ENCODE measurements at places on chromosomes 1 and 21.
A peak's percentile ranks its signal among the peaks of the same experiment; 100 is the strongest.

- DNase-seq, result peak; percentile 77
Observed at GRCh38 chr1:34885405-34886247, 26.1 kb upstream of the SMIM12 start.

DNA sequence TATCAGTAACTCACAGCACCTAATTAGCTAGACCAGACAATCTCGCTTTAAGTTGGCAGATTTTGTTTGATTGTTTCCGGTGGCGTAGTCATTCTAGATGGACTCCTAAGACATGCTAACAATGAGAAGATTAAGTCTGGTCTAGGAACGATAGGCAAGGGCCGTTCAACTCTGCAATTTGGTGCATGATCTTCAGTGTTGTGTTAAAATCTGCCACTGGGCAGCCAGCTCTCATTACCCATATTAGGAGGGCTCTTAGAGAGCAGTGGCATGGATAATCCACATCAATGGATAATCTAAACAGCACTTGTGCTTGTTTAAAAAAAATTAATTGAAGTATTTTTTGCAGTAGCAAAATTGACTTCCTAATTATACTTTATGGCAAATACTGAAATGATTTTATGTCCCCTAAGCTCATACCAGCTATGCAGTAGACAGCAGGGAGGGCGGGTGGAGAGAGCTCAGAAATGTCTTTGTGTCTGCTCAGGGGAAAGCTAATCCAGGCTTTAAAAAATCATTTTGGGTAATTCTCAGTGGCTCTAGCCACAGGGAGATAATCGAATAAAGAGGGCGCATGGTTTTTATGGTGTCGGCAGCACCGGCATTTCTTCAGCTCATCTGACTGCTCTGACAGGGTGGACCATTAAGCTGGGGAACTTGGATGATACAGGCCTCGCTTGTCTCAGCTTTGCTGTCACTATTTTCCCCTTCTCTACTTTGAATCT, 48.5 kb upstream of the IKBKE start:
- DNase-seq, result no peak

DNA sequence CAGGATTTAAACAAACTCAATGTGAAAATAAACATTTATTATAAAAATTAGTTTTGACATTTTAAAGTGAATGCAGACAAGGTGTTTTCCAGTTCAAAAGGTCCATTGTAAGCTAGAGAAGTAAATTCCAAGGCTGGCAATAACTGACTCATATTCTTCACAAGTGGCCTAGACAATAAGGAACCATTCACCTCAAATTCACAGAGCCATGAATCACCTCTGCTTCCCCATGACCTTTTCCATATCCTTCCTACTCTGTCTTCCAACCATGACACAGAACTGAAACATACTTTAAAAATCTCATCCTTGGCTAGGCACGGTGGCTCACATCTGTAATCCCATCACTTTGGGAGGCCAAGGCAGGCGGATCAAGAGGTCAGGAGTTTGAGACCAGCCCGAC, 24.8 kb downstream of the F11R start:
- peak; percentile 79 for DNase-seq

DNA sequence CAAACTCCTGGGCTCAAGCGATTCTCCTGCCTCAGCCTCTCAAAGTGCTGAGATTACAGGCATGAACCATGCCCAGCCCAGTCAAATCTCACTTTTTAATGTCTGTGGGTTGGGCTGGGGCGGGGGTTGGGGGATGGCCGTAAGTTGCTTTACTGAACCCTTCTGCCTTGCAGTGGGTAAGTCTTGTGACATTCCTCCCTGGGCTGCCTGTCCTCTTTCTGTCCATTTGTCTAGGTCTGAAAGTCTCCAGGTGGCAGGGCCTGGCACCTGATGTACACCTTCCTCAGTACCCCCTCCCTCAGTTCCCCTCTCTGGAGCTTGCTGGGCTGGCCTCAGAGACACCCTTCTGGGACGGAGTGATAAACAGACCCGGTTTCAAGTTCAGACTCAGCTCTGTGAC, 13.3 kb downstream of the ZNF362 start:
- DNase-seq, result no peak

- DNase-seq, result no peak
Observed at GRCh38 chr1:23215751-23216449, 1.4 kb downstream of the HTR1D start.

DNA sequence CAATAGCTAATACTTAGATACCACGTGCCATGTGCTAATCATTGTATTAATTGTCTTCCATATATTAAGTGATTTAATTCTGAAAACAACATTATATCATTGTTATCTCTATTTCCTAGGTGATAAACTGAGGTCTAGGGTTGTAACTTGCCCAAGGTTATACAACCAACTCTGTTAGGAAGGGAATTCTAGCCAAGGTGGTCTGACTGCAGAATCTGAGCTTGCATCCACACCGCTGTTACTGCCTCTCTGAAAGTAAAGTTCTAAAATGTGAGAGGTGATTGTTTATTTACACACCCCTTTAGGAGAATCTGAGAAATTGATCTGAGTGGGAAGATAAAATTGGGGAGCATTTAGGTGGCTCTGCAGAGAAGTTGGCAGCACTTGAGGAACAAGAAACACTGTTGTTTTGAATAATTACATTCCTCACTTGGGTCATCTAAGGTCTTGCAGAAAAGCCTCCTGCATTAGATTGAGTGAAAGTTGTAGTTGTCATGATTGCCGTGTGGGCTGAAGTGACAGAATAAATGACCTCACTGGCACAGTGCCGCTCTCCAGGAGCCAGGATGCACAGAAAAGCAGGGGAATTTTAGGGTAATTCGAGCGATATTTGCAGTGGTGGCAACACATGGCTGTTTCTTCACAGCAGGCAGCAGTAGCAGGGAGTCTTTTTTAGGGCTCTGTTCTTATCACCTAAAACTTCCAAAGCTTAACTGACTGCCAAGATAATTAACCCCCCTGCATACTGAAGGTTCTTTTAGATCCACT, 121.7 kb downstream of the ADGRL4 start:
- DNase-seq, result peak; percentile 5

GRCh38 chr1:236947794-236948193, 56.4 kb downstream of the MT1HL1 start:
- DNase-seq, result no peak

DNA sequence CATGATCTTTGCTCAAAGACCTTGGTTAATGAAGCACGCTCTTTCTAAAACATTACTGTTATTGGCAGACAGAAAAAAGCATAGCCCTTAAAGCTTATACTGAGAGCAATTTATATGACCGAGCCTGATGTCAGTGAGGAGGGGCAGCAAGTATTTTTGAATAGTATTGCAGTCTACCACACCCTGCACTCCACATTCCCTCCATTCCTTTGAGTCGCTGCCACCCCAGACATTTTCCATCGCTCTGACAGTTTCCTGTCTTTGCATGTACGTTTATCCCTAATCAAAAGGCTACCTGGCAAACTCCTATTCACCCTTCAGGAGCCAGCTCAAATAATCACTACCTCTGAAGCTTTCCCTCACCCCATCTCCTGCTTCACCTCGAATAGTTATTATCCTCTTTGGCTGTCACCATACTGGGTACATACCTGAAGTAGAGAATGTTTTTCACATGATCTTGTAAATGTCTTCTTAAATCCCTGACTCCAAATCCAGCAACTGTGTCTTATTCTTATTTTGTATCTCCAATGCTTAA, 5.5 kb upstream of the JUN start:
- peak; percentile 35 for DNase-seq

- peak; percentile 52 for DNase-seq
Observed at GRCh38 chr1:234961456-234962339, 166.9 kb downstream of the TOMM20 start.

GRCh38 chr1:74933500-74933899, 200.5 kb downstream of the TYW3 start:
- DNase-seq, result no peak

DNA sequence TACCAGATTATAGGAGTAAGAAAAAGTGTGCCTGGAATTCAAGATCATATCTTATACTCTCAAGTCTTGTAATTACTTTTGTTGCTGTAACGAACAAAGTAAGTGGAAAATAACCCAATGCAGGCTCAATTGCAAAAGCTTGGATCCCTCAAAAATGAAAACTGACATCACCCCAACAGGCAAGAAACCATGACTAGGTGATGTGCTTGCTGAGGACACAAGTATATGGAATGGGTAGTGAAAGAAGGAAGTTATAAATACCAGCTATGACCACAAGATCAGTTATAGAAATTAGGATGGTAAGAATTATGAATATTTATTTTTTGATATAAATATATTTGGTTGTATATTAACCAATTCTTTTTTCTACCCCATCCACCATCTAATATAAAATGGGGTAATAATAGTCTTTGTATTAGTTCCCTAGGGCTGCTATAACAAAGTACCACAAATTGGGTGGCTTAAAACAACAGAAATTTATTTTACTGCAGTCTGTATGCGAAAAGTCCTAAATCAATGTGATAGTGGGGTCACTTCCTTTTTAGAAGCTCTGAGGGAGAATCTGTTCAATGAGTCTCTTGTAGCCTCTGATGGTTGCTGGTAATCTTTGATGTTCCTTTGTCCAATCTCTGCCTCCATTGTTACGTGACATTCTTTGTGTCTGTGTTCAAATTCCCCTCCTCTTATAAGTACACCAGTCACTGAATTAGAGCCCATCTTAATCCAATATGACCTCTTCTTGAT, 45.0 kb downstream of the DUSP10 start:
- no peak for DNase-seq

DNA sequence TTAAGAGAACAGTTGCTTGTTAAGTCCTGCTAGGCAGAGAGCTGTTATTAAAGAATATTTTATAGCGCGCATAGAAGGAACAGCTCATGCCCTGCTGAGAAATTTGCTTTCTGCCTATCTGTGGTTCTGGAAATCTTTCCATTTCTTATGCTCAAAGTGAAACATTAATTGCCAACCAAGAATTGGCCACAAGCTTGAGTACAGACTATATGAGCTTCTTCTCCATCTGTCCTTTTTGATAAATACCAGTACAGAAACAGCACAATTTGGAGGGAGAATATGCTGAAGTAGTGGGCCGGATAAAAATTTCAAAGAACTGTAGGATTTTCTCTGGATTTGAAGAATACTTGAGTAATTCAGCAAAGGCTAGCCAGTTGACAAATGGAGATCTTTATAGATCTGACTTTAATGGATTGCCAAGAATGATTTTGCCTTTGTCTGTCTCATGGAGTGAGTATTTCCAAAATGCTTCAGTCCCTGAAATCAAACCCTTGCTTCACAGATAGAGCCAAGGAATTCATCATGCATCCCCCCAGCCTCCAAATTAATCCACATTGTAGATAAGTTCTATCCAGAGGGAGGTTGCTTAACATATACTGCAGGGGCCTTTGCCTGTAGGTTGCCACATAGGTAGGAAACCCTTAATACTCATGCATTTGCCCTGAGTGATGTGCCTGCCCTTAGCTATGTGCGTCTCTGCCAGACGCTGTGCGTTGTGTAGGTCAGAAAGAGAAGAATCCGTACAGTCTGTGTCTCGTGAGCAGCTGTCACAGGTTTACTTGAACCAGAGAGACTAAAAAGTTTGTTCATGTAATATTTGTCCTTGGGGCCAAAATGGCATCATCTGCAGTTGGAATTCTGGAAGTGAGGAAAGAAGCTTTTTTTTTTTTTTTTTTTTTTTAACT, 44.2 kb downstream of the SMYD2 start:
- DNase-seq, result no peak

DNA sequence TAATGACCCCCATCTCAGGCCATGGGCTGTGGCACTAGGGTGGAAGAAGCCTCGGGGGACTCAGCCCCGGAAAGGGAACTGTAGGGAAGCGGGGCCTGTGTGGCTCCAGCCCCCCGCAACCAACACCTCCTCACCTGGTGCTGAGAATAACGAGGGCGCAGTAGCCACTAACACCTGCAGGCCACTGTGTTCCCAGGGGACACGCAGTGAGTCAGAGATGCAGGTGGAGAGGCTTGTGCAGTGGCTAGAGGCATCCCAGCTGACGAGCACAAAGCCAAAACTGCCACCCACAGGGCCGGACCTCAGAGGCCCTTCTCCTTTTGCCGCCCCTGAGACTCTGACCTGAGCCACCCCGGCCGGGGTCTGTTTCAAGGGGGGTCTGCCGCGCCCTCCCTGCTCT, 33.5 kb upstream of the CCDC27 start:
- DNase-seq, result no peak

GRCh38 chr1:16088351-16088911, 15.0 kb upstream of the FAM131C start:
- no peak for DNase-seq

DNA sequence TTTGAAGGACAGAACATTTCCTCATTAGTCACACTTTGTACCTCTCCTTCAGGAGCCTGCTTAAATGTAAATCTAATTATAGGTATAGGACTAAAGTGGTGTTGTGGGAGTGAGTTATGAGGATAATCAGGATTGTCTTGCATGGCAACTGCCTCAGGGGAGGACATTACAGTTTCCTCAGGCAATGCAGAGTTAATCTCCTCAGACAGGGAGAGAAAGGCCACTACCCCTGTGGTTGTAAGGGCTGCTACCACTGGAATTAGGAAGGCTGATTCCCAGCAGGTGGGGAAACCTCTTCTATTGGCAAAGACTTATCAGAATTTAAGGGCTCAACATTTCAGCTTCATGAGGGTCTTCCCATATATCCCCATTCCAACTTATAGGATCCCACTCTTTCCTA, 286.8 kb upstream of the PBX1 start:
- DNase-seq, result no peak

GRCh38 chr1:220298470-220299205, 26.4 kb upstream of the RAB3GAP2 start:
- no peak for DNase-seq

GRCh38 chr21:41877901-41878830, 978 bp downstream of the PRDM15 start:
- peak; percentile 4 for DNase-seq

- DNase-seq, result no peak
Observed at GRCh38 chr1:204927673-204928641, 57.3 kb downstream of the NFASC start.

DNA sequence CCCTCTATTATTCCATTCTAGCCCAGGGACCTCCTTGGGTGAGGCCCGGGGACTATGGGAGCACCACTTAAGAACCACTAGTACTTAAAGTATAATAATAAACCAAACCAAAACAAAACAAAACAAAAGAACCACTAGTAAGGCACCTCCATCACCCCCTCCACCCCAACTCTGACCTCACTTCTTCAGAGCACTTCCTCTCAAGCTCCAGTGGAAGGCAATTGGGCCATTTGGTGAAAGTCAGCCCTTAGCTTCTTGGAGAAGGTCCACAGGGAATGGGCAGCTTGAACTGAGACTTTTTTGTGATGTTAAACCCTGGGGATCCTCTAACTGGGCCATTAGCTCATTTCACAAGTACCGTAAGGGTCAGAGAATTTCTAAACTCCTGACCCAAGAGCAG, 237.3 kb downstream of the RHOU start:
- no peak for DNase-seq

- DNase-seq, result peak; percentile 21
Observed at GRCh38 chr1:164617377-164618201, 58.6 kb downstream of the PBX1 start.

DNA sequence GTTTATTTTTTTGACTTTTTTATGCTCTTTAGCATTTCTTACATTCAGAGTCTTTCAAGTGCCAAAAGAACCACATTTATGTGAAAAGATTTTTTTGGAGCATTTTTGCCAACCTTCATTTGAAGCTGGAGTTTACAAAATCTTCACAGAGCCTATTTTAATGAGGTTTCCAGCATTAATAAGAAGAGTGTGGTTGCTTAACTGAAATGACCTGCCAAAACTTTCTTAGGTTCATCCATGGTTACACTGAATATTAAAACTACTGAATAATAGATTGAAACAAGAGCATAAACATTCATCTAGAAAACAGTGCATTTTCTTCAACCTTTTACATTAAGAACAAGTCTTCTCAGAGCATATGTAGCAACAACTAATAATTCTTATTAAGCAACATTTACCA, 672.3 kb upstream of the CXADR start:
- DNase-seq, result no peak

- no peak for DNase-seq
Observed at GRCh38 chr1:77509898-77510297, 172.6 kb downstream of the ZZZ3 start.
